ENCODE measurements at places on chromosomes 3 and 15.

GRCh38 chr3:71958533-71958932 lies 173.6 kb upstream of the PROK2 start:
- DNase-seq: no peak

- no peak for DNase-seq
Observed at GRCh38 chr3:10108091-10108490, at the start of gene FANCD2OS. Gene FANCD2OS, minus strand, starts transcription at chr3:10108255. Its CDS starts 3,481 bp downstream, at chr3:10104774.

DNA sequence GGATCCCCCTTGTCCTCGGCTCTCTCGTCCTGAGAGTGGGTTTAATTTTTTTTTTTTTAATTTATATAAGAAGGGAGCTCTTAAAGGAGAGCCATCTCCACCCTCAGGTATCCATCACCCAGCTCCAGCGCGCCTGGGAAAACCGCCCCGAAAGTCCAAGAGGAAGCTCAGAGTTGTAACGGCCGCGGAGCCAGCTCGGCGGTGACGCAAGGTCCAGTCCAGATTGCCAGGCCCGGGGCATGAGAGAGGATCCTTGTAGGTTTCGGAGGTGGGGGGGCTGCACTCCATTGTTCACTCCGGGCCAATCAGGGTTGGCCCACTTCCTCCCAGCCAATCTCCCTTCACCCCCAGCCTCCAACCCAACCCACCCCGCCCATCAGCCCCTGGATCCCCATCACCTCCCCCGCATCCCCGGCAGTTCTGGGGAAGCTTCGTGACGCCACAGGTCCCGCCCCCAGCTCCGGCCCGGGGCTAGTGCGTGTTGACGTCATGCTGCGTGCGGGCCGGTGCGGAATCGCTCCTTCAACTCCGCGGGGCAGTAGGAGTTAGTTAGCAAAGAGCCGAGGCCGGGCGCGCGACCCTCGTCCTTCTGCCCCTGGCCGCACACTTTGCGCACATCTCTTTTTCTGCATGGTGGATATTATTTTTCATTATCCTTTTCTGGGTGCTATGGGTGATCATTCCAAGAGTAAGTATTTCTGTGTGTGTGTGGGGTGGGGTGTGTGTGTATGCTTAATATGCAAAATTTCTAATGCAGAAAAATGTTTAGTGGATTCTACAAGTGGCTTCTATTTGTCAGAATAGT lies at the start of gene ISL2:
Gene ISL2 (plus strand): TSS at position 520 of the 805 bp plus-strand sequence. CDS start 111 bp downstream, at position 631.
- DNase-seq: peak; percentile 60

- no peak for DNase-seq
Observed at GRCh38 chr3:196186651-196187573, 24.3 kb downstream of the ZDHHC19 start.

GRCh38 chr3:27326202-27326601 lies 43.0 kb downstream of the NEK10 start:
- DNase-seq: no peak

- DNase-seq: no peak
Observed at GRCh38 chr3:23607184-23607847, 198.4 kb upstream of the UBE2E1 start.

All from left lobe of liver (tissue), 2 donors.